ENCODE measurements at places on chromosomes 11 and 22. TPM values are rescaled to one million over a fixed set of nuclear protein-coding genes. Genes with fewer than 3 reads are reported as not detected.

The HBG1 gene
- not detected for total RNA-seq

The OR52E6 gene
- total RNA-seq = not detected

The ZP1 gene
- 0.16 TPM for total RNA-seq

The GAS2 gene
- total RNA-seq = 1.2 TPM

The IL18 gene
- total RNA-seq = not detected

The TRIM51 gene
- not detected for total RNA-seq

The OOSP2 gene
- not detected for total RNA-seq

The FGF19 gene
- not detected for total RNA-seq

The OR52H1 gene
- not detected for total RNA-seq

DNA sequence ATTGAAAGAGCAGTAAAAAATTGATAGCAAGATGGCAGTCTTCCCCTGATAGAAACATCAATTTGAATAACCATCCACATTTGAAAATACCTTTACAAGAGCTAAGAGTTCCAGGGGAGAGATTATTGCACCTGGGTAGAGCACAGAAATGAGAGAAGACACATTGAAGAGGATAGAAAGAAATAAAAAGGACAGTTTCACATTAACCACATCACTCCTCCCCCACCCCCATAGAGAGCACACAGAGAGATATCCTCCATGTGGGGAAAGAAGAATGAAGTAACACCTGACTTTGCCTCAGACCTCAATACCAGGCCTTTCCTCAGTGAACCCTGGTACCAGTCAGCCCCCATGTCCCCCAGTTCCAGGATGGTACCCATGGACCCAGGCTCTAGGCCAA is 486.7 kb downstream of the FAM181B start:
- ATAC-seq = no peak

- ATAC-seq = no peak
These were observed 244.6 kb upstream of the ANO3 start for GRCh38 chr11:26087120-26087935.

- no peak for ATAC-seq
These were observed 232.0 kb downstream of the BUD13 start for GRCh38 chr11:116540645-116541304.

DNA sequence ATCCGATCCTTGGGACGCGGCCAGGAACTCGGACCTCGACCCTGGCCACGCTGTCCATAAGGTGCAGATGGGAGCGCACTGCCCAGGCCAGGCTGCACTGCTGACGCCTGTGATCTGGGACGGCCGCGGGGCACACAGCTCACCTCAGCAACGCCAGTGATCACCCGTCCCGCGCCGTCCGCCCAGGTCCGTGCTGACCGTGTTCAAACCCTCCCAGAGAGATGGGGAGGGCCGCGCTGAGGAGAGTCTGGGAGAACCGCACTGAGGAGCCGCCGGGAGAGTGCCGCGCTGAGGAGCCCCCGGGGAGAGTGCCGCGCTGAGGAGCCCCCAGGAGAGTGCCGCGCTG is 636 bp downstream of the KCNQ1OT1 start:
- peak; percentile 8 for ATAC-seq

GRCh38 chr11:35414311-35414710 is 5.0 kb downstream of the SLC1A2 start:
- ATAC-seq = no peak

GRCh38 chr11:16309226-16309625 is 47.1 kb downstream of the SOX6 start:
- ATAC-seq = no peak

DNA sequence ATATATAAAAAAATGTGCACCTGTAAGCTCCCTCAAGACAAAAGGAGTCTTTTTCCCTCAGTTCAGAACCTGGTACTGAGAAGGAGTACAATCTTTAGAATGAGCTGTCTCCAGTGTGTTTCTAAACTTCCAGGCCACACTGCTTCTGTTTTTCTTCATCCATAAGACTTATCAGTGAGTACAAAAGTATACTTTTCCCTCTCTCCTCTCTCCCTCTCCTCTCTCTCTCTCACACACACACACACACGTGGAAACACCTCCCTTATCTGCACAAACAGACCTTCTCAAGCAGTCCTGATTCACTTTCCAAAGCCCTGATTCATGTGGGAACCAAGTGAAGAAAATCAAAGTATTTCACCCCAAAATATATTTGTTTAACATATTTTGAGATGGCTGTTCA is 220.7 kb upstream of the UBASH3B start:
- ATAC-seq = no peak

DNA sequence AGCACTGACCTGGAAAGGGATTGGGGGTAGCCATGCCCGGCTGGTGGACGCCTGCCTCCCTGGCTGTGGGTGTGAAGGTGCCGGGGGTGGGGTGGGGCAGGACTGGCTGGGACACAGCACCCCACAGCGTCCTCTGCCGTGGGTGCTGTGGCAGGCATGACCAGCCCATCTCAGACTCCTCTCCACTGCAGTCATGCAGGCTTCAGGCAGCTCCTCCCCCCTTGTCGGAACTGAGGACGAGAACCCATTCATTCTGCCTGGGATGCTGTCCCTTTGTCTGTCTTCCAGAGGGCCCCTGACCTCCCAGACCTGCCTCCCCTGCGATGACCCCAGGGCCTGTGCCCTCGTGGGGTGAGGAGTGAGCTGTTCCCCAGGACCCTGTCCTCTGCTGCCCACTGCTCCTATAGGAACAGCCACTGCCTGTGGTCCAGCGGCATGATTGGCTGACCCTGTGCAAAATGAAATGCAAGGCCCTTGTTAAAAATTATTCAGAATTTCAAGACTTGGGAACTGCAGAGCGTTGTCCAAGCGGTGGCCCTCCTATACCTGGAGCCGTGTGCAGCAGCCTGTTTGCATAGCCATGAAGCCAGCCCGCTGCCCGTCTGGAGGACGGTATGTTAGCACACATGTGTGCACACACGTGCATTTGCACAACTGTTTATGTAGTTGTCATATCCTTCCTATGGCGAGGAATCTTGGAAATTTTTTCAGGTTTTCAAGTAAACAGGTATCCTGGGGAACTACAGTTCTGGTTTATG is 1122.3 kb downstream of the BRD1 start:
- no peak for ATAC-seq

GRCh38 chr11:22780952-22781593 is 48.5 kb downstream of the SVIP start:
- peak; percentile 38 for ATAC-seq

DNA sequence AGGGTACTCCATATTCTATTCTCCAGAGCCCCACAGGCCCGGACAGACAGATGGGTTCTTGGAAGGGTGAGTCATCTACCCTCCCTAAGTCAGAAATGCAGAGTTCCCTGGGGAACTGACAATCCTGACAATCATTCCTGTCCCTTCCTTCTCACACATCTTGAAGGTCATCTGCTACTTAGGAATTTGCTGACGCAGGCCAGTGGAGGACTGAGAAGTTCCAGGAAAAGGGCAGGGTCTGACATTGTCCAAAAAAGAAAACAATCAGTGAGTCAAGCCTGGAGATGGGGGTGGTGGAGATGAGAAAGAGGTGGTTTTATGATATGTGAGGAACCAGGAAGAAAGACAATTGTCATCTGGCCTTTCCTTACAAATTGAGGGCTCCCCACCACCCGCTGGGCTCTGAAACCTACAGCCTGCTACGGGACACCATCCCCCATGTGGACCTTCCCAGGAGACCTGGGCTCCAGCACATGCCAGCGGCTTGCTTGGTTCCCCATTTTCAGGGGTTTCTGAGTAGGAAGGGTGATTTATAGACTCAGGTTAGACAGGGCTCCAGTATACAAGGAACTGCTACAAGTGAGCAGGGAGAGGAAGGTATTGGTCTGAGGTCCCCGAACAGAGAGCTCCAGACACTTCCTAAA is 12.9 kb downstream of the CD59 start:
- peak; percentile 49 for ATAC-seq

GRCh38 chr11:18137186-18137800 is 4.9 kb downstream of the MRGPRX3 start:
- ATAC-seq = no peak

DNA sequence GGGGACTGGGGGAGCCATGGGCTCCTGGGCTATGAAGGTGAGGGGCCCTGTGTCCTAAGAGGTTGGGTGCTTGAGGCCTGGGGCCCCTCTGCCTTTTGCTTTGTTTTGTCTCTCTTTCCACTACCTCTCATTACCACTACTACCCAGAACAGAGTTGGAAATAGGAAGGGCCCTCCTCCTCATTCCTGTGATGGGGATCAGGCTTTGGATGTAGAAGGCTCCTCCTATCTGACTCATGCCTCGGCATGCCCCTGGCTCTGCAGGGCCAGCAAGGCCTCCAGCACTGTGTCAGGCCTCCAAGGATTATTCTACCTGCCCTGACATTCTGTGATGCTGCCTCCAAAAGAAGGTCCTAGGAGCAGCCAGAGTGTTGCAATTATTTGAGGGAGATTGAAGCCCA is 766 bp downstream of the IZUMO1R start:
- no peak for ATAC-seq

- ATAC-seq = no peak
These were observed 326.0 kb downstream of the MN1 start for GRCh38 chr22:27475548-27475897.

DNA sequence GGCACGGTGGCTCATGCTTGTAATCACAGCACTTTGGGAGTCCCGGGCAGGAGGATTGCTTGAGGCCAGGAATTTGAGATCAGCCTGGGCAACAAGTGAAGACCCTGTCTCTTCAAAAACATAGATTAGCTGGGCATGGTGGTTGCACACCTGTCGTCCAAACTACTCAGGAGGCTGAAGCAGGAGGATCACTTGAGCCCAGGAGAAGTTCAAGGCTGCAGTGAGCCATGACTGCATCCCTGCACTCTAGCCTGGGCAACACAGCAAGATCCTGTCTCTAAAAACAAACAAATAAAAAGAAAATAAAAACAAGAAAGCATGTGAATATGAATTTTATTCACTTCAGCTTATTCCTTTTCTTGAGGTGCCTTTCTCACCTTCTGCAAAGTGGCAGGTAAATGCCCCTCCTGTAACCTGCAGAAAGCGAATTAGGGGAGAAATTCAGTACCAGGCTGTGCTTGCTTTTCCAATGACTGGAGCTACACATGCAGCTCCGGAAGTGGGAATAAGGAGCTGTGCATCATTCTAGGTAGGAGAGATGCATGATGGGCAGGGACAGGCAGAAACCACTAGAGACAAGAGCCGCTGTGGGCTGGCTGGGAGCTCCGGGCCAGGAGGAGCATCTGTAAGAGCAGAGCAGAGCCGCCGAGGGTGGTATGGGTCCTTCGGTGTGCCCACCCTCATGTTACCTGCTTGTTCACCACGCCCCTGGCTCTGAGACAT is 14.7 kb upstream of the KCTD17 start:
- ATAC-seq = no peak

DNA sequence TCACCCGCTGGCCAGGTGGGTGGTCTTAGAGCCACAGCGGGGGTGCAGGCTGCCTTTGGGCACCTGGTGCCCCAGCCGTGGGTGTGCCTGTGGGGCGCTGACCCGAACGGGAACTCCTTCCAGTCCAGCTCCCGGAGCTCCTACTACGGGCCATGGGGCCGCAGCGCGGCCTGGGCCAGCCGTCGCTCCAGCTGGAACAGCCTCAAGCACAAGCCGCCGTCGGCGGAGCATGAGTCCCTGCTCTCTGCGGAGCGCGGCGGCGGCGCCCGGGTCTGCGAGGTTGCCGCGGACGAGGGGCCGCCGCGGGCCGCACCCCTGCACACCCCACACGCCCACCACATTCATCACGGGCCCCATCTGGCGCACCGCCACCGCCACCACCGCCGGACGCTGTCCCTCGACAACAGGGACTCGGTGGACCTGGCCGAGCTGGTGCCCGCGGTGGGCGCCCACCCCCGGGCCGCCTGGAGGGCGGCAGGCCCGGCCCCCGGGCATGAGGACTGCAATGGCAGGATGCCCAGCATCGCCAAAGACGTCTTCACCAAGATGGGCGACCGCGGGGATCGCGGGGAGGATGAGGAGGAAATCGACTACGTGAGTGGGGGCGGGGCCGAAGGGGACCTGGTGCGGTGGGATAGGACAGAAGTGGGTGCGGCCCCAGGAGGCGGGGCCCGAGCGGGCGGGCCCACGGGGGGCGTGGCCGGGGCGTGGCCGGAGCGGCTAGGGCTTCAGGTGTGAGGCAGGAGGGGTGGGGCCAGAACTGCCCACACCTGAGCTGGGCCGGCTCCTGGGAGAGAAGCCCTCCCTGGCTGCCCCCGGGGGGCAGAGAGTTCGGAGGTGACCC is 91.5 kb downstream of the CACNA1I start:
- peak; percentile 92 for ATAC-seq

DNA sequence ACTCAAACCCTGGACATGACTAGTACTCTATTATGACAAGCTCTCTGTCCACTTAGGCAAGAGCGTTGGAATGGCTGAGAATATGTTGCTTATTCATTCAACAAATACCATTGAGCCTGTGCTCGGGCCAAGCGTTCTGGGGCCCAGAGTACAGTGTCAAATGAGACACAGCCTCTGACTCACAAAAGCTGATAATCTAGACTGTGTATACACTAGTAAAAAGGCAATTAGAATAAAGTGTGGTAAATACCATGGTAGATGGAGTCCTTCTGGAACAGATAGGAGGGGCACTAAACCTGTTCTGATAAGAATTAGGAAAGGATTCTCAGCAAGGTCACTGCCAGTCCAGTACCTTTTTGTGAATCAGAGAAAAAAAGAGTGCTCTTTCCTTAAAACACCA is 24.7 kb downstream of the KCNE3 start:
- no peak for ATAC-seq

- no peak for ATAC-seq
These were observed 160.4 kb downstream of the BRD1 start for GRCh38 chr22:49667236-49667635.

DNA sequence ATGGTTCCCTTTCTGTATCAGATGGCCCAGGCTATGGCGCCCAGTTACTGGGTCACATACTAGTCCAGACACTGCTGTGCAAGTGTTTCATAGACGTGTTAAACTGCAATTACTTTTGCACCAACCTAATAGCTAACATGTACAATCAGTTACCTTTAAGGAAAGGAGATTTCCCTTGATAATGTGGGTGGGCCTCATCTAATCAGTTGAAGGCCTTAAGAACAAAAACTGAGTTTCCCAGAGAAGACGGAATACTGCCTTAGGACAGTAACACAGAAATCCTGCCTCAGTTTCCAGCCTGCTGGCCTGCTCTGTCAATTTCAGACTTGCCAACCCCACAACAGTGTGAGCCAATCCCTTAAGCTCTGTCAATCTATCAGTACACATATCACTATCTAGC is 229.9 kb upstream of the SYN3 start:
- no peak for ATAC-seq

GRCh38 chr11:64299847-64300648 is at the start of gene CATSPERZ:
TSS of gene CATSPERZ (plus strand) at chr11:64300358. CDS start at chr11:64300411, 53 bp downstream.
- ATAC-seq = no peak

GRCh38 chr22:38186429-38186828 is 4.8 kb upstream of the PLA2G6 start:
- ATAC-seq = no peak

- peak; percentile 73 for ATAC-seq
These were observed 25.6 kb downstream of the OR2AG2 start for GRCh38 chr11:6746086-6746618.

DNA sequence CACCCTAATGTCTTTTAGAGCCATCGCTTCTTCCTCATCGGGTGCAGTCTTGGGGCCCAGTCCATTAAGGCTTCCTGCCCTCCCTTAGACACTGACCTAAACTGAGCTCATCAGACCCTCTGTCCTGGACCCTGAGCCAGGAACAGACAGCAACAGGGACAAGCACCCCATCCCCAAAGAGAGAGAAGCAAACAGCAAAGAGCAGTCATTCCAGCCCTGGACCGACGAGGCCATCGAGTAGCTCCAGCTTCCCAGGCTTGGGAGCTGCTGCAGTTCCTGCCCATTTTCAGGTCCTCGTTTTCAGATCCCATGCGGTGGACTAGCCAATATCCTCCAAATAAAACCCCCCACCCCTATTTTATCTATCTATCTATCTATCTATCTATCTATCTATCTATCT is 25.8 kb upstream of the CACNG2 start:
- no peak for ATAC-seq

Data from activated T-helper 17 cell treated with anti-CD3 and anti-CD28 coated beads, Interleukin-2, amount 50 U/mL, for 72 hours (primary cell).